Esophagus squamous epithelium (tissue), 5 donors: ENCODE measurements at places on chromosomes 2 and 18. TPM values are rescaled to one million over a fixed set of nuclear protein-coding genes. Genes with fewer than 3 reads are reported as not detected.

The PSMA8 gene
- not detected for total RNA-seq

The FTCDNL1 gene
- 5.0 TPM for total RNA-seq

The ANKRD23 gene
- total RNA-seq, result 3.4 TPM

The ITPRID2 gene
- total RNA-seq, result 20.1 TPM

The FASTKD2 gene
- total RNA-seq, result 26.4 TPM

The BMP10 gene
- total RNA-seq, result not detected

The MEP1B gene
- not detected for total RNA-seq

DNA sequence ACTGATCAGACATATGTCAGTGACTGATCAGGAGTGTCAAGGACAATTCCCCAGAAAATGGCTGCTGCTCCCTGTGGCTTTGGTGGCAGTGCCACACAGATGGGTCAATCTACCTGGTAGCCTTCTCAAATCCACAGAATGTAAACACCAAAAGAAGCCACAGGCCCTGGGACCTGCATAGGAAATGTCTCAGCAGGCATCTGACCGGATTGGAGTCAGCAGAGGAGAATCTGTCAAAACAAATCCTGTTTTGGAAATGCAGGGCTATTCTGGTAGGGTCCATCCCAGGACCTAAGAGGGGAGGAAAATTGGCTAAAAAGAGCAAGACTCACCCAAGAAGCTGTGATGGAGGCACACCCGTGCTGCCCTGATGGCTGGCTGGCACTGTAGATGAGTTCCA lies 189.7 kb downstream of the TMEM247 start:
- no peak overlapping the region for H3K4me3 ChIP-seq
- H3K36me3 ChIP-seq, result no peaks in the 10 kb centered on the region
- H3K27ac ChIP-seq, result no peak overlapping the region
- no peaks in the 10 kb centered on the region for H3K4me1 ChIP-seq
- no peaks in the 10 kb centered on the region for H3K27me3 ChIP-seq

GRCh38 chr2:30443081-30443480 lies 4.0 kb upstream of the LCLAT1 start:
- no peaks in the 10 kb centered on the region for H3K36me3 ChIP-seq
- H3K27me3 ChIP-seq, result no peaks in the 10 kb centered on the region
- no peak for DNase-seq
- peaks cover 22% of the 10 kb centered on the region for H3K4me1 ChIP-seq

DNA sequence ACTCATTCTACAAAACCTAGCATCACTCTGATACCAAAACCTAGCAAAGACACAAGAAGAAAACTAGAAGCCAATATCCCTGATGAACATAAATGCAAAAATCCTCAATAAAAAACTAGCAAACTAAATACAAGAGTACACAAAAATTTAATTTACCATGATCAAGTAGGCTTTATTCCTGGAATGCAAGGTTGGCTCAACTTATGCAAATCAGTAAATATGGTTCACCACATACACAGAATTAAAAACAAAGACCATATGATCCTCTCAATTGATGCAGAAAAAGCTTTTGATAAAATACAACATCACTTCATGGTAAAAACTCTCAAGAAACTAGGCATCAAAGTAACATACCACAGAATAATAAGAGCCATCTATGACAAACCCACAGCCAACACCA lies 188.3 kb downstream of the ETAA1 start:
- no peaks in the 10 kb centered on the region for H3K36me3 ChIP-seq
- no peak overlapping the region for H3K4me3 ChIP-seq
- no peak overlapping the region for H3K27ac ChIP-seq
- no peaks in the 10 kb centered on the region for H3K27me3 ChIP-seq
- DNase-seq, result no peak
